ENCODE measurements at places on chromosomes 11 and 22.

DNA sequence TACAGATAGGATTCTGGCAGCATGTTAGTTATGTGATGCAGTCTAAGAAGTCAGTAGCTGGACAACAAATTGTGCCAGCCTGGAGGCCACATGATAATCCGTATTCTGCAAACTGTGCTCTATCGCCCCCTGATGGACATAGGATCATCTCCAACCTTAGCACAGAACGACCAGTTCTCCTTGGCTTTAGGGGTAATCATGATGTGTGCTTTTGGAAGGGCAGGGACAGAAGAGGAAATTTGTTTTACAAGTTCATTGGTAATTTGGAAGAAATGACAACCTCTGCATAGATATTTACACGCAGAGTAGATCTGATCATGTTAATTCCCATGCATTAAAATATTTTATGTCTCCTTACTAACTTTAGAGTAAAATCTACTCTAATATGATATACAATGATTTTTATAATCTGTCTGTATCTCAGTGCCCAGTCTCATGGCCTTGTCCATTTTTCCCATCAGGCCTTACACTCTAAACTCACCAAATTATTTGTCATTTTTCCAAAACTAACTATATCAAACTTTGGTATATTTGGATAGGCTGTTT is 12.1 kb downstream of the OR10D3 start:
- DNase-seq = no peak

DNA sequence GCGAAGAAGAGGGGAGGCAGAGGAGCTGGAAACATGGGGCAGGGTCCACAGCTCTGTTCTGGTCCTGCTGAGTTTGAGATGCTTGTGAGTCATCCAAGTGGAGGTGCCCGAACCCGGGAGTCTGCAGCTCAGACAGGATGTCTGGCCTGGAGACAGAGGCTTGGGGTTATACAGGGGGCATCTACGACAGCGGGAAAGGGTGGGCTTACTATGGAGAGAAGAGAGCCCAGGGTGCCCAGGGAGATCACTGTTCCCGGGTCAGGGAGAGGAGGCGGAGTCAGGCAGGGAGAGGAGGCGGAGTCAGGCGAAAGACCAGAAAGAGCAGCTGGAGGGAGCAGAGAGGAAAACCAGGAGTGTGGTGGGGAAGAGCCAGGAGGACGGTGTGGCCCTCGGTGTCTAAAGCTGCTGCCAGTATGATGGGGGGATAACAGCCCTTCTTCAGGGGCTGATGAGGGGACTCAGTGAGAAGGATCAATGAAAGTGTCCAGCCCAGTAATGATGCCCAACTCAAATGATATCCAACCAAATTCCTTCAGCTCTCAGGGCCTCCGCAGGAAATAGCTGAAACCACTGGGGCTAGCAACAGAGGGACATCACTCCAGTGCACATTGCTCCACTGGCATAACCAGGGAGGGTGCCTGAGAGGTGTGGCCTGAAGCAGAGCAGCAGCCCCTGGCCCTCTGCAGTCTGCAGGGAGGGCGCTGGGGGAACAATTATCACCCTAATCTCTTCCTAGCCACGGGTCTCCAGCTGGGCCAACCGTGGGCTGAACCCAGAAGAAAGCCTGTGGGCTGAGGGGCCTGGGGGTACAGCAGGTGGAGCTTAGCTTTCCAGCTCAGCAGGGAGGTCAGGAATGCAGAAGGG is 2.6 kb upstream of the LTBP3 start:
- no peak for DNase-seq

DNA sequence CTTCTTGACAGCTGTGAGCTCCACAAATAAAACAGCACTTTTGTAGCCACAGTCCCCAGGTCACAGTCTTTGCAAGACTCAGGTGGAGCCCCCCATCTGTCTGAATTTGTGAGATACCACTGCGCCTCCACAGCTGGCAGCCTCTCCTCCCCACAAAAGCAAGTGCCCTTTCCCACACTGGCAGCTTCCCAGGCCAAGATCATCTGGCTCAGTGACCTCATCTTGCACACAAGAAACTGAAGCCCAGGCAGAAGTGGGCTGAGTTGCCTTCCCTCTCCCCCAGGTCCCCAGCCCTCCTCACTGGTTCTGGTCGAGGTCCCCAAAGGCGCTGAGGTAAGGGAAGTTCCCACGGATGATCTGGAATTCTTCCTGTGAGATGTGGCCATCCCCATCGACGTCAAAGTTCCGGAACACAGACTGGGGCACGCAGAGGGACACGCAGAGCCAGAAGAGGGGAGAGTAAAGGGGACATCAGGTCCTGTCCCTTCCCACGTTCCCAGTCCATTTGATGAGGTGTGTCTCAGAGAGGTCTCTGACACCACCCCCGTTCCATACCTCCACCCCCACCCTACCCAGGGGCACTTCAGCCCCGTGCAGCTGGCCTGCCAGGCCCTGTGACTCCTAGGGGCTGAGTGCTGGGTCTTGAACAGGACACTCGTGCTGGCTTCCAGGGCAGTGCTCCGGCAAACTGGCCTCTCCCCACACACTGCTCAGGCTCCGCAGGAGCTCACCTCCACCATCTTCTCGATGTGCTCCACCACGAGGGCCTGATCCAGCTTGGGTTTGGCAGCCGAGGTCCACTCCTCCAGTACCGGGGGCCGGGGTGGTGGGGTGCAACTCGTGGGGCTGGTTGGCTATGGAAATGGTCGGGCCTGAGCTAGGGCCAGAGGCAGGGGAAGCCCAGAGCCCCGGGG is 8.9 kb downstream of the RASGRP2 start:
- no peak for DNase-seq

GRCh38 chr22:20636945-20637344 is 129.5 kb downstream of the MED15 start:
- no peak for DNase-seq

GRCh38 chr11:126857860-126858808 is 142.4 kb downstream of the KIRREL3 start:
- DNase-seq = no peak

DNA sequence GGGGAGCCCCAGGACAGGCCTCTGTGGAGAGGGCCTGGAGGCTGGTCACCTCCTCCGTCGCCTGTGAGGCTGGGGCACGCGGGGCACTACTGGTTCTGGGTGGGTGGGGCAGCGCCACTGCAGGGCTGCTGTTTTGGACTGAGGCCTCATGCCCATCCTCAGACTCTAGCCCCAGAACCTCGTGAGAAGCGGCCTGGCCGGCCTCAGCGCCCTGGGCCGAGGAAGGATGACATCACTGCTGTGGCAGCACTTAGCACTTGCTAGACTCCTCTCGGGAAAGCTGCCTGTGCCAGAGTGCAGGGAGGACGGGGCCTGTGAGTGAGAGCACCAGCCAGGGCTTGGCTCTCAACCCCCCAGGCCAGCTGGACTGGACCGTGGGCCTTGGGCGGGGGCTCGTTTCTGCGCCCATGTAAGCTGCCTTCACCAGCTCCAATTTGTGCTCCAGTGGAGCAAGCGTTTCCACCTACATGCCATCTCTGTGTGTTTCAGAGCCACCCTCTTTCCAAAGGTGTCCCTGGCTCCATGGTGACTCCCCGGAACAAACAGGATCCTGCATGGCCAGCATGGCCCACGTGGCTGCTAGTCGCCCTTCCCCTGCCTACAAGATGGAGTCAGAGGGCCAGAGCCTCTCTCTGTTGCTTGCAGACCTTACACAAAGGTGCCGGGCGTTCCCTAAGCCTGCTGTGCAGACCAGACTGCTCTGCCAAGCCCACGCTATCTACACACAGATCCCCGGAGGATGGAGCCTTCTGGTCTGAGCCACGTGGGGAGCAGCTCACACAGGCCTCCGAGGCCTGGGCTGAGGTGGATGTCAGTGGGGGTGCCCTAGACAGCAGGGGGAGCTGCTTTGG is 102.9 kb downstream of the CTTN start:
- no peak for DNase-seq

DNA sequence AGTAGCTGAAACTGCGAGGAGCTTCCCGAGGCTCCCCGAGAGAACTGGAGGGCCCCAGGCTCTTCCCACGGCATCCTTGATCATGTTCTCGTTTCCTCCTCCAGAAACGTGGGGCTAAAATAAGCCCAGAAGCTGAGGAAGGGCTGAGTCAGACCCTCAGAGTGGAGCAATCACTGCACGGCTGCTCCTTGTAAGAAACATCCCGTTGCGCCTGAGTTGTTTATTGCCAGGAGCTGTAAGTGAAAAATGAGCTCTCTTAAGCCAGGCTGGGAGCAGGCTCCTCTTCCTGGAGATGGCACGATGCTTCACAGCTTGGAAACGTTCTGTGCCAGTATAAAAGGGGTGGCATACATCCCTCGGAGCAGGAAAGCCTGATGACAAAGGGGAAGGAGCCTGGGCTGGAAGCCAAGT is 47.3 kb upstream of the SYN3 start:
- DNase-seq = no peak

DNA sequence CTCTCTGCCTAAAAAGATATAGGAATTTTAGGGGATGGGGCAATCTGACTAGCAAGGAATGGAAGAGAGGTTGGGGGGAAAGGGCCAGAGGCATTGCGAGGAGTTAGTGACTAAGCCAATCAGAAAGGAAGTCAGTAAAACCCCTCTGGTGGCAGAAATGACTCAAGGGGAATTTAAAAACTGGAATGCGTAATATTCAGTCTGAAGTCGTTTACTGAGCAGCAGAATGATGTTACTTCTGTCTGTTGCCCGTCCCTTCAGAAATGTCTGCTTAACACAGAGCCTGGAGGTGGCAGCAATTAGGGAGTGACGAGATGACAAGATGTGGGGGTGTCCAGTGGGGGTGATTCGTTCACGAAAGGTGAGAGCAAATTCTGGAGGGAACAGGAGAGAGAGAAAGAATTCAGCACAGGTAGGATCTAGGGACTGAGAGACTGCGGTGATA is 107.7 kb upstream of the CLMP start:
- no peak for DNase-seq

GRCh38 chr11:43920598-43921419 is 21.6 kb upstream of the C11orf96 start:
- DNase-seq = no peak

- no peak for DNase-seq
These were observed 10.7 kb upstream of the TBC1D10A start for GRCh38 chr22:30337461-30337778.

DNA sequence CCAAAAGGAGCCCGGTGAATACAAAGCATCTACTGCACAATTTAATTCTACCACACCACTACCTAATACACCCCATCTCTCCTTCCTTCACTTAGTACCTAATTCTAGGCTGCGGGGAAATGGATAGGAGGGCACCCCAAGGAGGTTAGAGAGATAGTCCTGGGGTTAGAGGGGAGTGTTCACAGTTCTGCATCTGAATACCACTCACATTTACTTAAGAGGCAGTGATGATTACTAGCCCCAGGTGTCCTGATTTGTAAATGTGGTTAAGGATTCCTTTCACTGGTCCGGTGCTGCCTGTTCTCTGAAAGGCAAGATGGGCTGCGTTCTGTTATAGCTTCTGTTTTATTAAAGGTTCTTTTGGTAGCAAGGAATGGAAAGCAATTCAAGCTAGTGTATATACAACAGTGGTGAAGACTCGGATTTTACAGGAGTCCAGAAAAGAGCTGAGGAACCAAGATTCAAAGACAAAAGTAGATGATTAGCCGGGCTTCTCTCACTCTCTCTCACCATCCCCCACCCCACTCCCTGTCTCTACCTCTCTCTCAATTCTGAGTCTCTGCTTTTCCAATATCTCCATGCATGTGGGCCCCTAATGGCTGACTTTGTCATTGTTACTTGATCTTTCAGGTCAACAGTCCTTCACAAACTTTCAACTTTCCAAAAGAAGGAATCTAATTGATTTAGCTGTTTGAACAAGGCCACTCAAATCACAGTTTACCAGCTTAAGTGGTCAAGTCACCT is 8.7 kb upstream of the KCNA4 start:
- DNase-seq = no peak

GRCh38 chr11:115425250-115425649 is 79.0 kb downstream of the CADM1 start:
- DNase-seq = no peak

- no peak for DNase-seq
These were observed 16.4 kb downstream of the CSNK2A3 start for GRCh38 chr11:11336664-11337063.

GRCh38 chr11:77144857-77145428 is 16.9 kb downstream of the MYO7A start:
- DNase-seq = no peak

DNA sequence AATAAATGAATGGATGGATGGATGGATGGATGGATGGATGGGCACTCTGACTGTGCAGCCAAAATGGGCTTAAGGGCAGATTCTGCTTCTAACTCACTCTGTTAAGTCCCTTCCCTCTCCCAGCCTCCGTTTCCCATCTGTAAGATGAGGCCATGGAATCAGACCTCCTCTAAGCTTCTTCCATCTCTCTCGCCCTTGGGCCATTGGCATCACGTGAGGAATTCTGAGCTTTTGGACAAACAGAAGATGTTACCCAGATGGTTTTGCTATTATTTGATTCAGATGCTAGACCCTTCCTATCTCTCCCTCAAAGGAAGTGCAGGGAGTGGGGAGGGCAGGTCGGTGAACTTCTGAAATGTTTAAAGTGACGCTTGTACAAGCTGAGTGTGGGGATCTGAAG is 4.0 kb upstream of the CYTH4 start:
- DNase-seq = no peak

- DNase-seq = no peak
These were observed 20.3 kb upstream of the MICAL2 start for GRCh38 chr11:12090061-12090591.

GRCh38 chr11:47534704-47535251 is 18.2 kb downstream of the CELF1 start:
- DNase-seq = no peak

GRCh38 chr11:71204748-71205664 is 47.4 kb downstream of the SHANK2 start:
- DNase-seq = no peak

DNA sequence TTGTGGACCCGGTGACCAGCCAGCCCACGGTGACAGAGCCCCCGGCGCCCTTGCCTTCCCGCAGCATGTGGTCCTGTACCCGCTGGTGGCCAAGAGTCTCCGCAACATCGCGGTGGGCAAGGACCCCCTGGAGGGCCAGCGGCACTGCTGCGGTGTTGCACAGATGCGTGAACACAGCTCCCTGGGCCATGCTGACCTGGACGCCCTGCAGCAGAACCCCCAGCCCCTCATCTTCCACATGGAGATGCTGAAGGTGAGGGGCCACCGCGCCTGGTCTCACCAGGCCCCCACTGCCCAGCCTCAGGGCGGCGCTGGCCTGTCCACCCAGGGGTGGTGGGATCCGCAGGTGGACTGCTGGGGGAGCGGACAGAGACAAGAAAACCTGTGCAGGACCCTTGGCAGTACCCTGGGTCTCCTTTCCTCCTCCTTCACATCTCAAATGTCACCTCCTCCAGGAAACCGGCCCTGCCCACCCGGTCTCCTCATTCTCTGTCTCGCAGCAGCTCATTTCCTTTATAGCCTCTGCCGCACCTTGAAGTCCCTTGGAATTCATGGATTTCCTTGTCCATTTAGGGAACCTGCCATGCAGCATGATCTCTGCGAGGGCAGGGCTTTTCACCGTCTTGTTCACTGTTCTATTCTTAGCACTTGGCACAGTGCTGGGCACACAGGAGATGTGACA is 6.5 kb downstream of the AIP start:
- no peak for DNase-seq

GRCh38 chr22:40690370-40690769 is 11.1 kb downstream of the MCHR1 start:
- DNase-seq = no peak

DNA sequence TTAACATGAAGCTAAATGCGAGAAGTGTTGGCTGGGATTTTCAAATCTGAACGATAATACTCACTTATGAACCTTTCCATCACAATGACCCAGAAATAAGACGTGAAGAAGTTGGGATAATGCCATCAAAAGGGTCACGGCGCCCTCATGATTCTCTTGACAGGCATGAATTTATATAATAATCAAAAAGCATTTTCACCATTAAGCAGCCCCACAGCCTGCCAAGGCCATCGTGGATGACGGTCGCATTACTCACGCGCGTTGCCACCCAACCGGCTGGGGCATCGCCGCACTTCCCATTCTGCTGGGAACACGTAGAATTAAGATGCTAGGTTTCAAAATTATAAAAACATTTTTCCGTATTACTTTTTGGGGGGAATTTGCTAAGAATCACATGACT is 18.9 kb upstream of the GAL start:
- no peak for DNase-seq
